Left renal cortex interstitium (tissue), 4 donors: ENCODE measurements at places on chromosomes 6 and 20.

GRCh38 chr6:131443514-131443913 is 129.5 kb upstream of the ARG1 start:
- no peak for DNase-seq

DNA sequence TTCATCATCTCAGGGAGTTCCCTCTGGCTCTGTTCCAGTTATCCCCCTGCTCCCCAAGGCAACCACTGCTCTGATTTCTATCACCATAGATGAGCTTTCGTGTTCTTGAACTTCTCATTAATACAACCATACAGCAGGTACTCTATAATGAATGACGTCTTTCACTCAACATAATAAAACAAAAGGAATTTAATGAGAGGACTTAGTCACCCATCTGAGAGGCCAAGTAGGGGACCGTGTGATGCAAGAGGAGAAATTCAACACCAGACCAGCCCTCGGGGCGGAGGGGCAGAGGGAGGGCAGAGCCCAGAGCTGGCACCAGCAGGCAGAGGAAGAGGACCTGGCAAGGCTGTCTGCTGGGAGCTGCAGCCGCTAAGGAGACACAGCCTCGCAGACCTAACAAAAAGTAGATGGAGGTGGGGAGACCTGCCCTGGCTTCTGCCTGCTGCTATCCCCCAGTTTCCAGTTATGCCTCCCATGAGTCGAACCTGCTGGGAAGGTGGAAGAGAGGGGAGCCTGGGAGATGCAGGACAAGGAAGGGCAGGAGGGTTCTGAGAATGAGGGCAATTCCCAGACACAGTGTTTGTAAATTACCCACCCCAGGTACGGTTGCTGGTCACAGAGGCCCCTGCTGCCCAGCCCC is 13.8 kb downstream of the CCN5 start:
- DNase-seq = no peak

DNA sequence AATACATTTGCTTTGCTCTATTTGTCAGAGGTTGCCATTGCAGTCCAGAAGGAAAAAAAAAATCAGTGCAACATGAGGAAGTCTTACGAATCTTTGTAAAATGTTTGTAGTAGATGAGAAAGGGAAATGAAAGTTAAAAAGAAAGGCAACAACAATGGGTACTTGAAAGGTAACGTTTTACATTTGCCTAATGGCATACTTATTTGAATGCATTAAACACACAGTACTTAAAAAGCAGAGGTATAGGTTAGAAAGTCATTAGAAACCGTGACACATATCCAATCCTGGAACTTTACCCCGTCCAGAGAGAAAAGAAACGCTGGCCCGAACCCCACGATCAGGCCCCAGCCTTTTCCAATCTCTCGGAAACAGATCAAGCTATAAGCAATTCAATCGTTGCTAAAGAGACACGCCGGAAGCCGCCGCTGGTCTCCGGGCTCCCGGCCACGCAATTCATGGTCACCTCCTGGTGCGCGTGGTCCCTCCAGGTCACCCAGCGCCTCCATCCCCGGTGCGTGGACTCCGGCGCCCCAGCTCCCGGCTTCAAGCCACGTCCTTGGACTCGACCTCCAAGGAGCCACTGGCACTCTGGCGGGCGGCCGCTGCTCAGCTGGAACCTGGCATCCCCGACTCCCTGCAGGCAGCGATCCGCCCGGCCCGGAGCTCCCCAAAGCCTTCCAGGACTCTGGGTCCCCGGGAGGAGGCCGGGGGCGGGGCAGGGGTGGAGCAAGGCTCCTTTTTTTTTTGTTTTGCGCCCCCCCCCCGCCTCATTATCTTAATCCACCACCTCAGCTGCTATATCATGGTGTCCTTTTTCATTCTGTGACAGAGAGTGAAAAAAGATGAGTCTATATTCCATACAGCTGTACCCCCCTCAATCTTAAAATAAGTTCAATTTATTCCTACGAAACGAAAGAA is at the start of gene SLC18B1:
TSS of gene SLC18B1 (minus strand) at position 687 of the 918 bp plus-strand sequence. CDS start at position 506, 181 bp downstream.
- no peak for DNase-seq

GRCh38 chr6:15363523-15364400 is 117.9 kb downstream of the JARID2 start:
- no peak for DNase-seq

- no peak for DNase-seq
Observed at GRCh38 chr6:7785243-7786035, 59.5 kb downstream of the BMP6 start.

DNA sequence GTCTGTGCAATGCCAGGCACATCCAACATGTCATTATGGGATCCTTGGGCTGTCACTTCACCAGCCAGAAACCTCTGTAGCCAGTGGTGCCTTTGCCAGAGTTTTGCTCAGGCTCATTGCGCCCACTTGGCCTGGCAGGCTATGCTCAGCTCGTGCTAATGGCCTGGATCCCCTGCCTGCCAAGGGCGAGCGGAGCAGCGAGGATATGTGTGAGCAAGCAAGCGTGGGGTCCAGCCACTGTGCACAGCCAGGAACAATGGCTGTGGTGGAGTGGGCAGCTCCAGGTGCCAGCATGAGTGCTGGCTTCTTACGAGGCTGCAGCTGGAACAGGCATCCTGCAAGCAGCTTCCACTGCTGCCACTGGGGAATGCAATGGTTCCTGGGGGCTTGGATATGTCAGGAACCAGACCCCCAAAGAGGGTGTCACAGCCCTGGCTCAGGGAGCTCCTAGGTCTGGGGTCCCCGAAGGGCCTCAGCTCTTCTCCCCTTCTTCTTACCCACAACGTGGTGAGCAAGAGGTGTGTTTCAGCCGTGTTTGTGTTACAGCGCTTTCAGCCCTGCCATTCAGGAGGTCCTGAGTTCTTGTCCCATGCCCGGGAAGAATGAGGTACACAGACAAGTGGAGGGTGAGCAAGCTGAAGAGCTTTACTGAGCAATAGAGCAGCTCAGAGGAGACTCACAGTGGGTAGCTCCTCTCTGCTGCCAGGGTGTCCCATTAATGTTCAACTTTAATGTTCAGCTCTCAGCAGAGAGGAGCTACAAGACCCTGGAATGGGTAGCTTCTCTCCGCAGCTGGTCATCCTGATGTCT is 22.3 kb upstream of the TOP1 start:
- no peak for DNase-seq

- no peak for DNase-seq
Observed at GRCh38 chr20:25408890-25409289, 1.4 kb downstream of the GINS1 start.

GRCh38 chr6:16503970-16504415 is 257.3 kb downstream of the ATXN1 start:
- no peak for DNase-seq

DNA sequence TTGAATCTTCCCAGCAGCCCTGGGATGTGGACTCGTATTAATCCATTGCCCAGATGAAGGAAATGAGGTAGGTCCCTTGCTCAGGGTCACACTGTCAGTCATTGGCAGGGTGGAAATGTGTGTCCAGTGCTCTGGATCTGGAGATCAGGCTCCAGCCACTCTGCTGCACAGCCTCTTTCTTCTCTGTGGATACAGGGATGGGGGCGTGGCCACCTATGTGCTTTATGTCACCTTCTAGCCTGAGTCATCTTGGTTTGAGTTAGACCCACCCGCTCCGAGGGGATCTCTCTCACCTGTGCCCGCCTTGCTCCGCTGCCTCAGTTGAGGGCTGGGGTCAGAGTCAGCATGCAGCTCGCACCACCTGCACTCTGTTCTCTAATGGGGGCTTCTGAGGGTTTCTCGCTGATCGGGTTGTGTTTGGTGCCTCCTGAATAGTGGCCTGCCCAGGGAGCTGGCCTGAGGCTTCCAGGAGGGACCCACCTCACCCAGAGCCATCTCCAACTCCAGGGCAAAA is 80.0 kb downstream of the TCP11 start:
- no peak for DNase-seq

GRCh38 chr20:33814238-33814712 is 3.1 kb downstream of the CHMP4B start:
- DNase-seq = no peak

DNA sequence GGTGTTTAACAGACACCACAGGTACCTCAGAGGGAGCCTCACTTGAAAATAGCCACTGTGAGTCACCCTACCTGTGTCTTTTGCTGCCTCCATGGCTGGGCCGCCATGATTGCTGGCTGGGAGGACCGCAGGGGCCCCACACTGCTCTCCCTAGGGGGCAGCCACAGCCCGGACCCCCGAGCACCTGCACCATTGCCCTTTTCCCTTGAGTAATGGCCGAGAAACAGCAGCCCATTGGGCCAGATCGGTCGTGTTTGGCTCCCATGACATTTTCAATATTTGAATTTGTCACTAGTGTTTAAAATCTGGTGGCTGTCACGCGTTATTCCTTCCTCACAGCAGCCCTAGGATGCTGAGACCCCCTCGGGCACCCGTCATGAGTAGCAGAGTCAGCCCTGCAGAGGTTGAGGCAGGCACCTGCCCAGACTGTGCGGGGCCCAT is 6.7 kb downstream of the ZBP1 start:
- DNase-seq = no peak

DNA sequence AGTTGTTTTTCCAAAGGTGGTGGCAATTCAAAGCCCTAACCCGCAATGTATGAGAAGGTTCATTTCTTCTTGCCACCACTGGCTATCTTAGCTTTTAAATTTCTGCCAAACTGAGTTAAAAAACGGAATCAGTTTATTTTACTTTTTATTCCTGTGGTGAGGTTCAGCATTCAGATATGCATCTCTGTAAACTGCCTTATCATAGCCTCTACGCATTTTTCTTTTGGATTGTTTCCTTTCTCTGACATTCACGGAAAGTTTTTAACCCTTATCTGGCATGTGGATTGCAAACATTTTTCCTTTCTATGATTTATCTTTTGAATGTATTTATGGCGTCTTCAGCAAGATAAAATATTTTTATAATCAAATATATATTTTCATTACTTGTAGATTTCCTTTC is 37.7 kb downstream of the AK9 start:
- no peak for DNase-seq

- DNase-seq = no peak
Observed at GRCh38 chr6:170017603-170018320, 266.3 kb downstream of the ERMARD start.

GRCh38 chr6:52754443-52754842 is 8.8 kb downstream of the GSTA2 start:
- DNase-seq = no peak
